ENCODE measurements at places on chromosomes 12 and 14.

DNA sequence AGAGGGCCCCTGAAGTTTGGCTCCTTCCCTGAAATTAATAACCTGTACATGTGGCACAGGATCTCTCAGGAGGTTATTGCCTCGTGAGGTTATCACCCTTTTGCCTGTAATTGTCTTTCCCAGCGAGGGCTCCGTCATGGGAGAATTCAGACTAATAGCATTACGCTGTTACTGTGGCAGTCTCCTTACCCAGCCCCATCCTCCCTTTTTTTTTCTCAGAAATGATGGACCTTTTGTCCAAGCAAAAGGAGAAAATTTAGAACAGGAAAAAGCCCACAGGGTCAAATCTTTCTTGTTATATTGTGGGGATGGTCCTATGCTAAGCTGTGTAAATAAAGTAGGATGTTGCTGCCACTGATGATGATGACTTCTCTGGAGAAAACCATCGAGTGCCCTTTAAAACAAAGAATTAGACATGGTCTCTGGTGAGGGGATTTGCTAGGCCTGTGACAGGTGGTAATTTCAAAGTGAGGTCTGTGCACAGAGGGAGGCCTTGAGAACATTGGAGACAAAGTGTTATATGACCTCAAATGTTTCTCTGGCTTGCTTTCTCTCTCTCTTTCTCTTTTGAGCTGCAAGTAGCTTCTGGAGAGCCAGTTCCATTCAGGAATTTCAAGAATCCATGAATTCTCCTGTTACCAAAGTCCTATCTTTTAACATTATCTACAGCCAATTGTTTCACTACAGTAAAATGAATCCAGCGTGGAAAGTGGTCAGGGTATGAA lies 357.2 kb downstream of the BMP4 start:
- DNase-seq: no peak

DNA sequence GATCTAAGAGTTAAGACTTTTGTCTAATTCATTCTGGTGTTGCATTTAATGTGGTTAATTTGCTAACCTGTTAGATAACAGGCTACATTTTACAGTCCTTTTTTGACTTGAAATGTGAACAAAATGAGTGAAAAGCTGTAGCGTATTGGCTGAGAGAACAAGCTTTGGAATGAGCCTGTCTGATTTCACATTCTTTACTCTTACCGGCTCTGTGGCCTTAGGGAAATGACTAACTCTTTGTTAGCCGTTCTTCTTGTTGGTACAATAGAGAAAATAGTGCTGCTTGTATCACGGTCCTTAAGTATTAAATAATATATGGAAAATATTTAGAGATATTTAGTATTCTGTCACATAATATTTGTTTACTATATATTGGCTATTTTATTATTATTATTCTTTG lies 1.9 kb downstream of the MNAT1 start:
- DNase-seq: no peak

DNA sequence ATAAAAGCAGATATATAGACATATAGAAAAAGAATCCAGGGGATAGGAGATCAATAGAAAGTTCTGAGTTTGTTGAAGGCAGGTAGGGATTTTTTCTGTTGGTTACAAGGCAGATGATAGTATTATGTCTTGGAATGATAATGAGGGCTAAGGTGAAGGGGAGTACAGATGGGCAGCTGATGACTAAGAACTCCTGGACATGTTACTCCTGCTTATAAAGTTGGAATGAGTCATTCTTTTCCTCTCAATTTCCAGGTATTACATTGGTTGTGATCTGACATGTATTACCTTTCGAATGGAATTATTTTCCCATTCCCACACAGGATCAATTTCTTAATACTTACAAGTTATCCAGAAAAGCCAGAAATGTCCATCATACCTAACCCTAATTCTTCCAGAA lies 545.2 kb upstream of the MGAT4C start:
- no peak for DNase-seq

- no peak for DNase-seq
These were observed 19.6 kb upstream of the TMEM106C start for GRCh38 chr12:47943623-47944340.

GRCh38 chr12:114692186-114693058 lies 8.4 kb upstream of the TBX3 start:
- DNase-seq: no peak

DNA sequence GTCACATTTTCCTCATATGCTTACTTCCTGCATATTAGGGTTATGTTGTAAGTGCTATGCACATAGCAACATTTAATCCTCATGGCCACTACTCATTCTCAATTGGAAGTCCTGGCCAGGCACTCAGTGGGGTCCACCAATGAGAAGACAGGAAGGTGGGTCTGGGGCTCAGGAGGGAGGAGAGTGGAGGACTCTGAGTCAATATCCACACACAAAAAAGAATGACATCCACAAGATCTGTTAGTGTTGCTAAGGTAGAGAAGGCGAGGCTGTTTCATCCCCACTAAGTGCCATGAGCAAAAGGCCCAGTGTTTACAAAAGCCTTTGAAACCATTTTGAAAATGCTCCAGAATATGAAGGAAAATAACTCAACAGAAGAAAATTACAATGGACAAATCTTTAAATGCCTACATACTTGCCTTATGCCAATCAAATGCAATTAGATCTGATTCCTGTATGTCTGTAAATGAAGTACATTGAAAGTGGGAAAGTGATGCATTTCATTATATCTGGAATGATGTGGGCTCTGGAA lies 53.9 kb downstream of the EID3 start:
- DNase-seq: no peak

DNA sequence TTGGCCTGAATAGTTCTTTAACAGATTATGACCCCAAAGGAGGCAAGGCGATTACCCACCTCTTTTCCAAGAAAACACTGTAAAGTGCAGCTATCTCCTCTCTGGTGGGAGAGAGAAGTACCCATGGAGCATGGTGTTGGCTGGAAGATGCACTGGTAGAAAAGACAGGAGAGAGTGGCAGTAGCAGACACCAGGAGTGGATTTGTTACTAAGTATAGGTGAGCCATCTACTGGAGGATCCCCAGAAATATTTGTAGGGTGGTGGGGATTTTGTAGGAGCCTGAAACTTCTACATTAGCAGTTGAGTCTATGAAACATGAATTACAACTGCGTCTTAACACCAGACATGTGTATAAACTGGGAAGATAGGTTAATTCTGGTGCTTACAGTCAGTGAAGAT lies 148.0 kb downstream of the SLC38A4 start:
- DNase-seq: no peak

DNA sequence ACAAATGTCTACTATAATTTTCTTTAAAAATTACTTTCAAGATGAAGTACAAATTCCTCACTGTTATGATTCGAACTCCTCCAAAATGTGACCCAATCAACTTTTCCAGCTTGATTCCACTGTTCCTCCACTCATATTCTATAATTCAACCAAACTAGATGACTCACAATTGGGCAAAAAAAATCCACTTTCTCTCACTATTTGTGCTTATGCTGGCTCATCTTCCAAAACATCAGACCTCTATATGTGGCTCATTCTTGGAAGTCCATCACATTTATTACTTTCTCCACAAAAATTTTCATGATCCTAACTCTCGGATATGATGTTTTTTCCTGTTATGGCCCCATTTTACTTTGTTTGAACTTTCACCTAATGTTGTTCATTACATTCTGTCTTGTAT lies 26.9 kb upstream of the RXYLT1 start:
- DNase-seq: no peak

Measured in NCI-H146 (cell line).